SW 1271 (cell line): ENCODE measurements at places on chromosomes 2 and 18.

- no peak for DNase-seq
Measured at GRCh38 chr18:75441896-75442295, 14.4 kb upstream of the SMIM21 start.

DNA sequence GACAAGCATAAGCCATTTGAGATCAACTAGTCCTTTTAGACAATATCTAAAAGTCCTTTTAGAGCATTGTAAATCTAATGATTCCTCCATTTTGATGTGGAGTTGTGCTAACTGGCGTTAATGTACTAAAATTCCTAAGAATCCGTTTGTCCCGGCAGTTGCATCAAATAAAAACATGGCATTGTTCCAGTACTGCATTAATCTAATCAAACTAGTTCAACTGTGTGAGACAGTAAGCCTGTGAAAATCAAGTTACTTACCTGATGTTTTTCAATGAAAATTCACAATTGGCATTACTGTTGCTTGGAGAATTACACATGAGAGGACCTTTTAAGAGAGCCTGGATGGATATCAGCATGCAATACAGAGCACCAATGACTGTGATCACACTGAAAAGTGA lies 13.3 kb downstream of the TM4SF20 start:
- no peak for DNase-seq

DNA sequence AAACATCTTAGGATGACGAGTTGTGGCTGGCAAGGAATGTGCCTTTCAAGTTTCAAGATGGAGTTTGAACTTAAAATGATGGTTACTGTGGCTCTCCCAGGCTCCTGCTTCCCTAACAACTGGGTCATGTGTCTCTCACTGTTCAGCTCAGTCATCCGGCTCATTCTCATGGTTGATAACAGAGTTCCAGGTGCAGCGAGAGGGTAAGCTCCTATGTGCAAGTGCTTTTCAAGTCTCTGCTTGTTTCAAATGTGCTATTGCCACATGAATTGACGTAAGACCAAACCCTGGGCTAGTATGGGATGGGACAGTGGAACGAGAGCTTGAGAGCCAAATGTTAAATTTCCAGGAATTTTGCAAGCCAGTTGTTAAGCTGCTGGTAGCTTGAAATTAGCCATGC lies 19.5 kb upstream of the PUM2 start:
- no peak for DNase-seq

DNA sequence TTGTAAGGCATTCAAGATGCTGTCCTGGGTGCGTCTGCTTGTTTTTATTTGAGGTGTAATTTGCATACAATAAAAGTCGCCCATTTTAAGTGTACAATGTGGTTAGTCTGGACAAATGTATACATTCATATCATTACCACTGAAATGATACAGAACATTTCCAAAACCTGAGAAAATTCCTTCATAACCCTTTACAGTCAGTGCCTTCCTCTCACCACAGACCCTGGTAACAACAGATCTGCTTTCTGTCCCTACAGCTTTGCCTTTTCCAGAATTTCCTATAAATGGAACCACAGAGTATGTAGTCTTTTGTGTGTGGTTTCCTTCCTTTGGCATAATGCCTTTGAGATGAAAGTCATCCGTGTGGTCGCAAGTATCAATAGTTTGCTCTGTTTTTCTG lies 45.8 kb upstream of the NFU1 start:
- no peak for DNase-seq

GRCh38 chr18:59873641-59874040 lies 26.2 kb upstream of the PMAIP1 start:
- DNase-seq: no peak

- no peak for DNase-seq
Measured at GRCh38 chr2:24262421-24262970, 87.6 kb downstream of the FAM228A start.

- DNase-seq: no peak
Measured at GRCh38 chr2:65434592-65435241, 2.3 kb upstream of the SPRED2 start.

DNA sequence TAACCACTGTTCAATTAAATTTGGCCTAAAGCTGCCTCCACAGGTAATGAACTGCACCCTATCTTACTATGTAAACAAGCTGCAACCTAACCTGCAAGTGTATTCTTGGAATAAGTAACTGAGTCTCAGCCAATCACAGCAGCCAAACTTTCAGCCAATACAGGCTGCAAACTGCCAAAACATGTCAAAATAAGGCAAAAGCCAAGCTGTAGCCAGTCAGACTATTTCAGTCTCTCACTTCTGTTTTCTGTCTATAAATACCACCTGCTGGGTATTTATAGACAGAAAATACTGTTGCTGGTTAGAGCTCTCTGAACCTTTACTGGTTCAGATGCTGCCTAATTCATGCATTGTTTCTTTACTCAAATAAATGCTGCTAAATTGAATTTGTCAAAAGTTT lies 14.3 kb downstream of the C2orf76 start:
- DNase-seq: no peak

DNA sequence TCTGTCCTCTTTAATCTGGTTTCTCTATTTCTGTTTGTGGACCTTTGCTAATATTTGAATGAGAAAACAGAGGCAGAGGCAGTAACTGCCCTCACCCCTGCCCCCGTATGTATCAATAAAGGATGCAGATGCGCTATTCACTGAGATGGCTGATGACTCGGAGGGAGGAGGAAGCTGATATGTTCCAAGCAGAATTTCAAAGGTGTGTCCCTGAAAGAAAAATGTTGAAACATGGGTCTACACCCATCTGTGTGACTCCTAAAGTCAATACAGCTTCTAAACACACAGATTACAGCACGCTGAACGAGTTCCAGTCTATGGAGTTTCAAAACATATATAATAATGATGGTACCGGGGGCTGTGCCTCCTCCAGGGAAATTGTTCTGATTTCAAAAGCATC lies 38.8 kb downstream of the EPHA4 start:
- DNase-seq: no peak

- no peak for DNase-seq
Measured at GRCh38 chr2:31666878-31667277, 86.1 kb upstream of the SRD5A2 start.

- no peak for DNase-seq
Measured at GRCh38 chr2:230905448-230906421, 19.3 kb downstream of the GPR55 start.

DNA sequence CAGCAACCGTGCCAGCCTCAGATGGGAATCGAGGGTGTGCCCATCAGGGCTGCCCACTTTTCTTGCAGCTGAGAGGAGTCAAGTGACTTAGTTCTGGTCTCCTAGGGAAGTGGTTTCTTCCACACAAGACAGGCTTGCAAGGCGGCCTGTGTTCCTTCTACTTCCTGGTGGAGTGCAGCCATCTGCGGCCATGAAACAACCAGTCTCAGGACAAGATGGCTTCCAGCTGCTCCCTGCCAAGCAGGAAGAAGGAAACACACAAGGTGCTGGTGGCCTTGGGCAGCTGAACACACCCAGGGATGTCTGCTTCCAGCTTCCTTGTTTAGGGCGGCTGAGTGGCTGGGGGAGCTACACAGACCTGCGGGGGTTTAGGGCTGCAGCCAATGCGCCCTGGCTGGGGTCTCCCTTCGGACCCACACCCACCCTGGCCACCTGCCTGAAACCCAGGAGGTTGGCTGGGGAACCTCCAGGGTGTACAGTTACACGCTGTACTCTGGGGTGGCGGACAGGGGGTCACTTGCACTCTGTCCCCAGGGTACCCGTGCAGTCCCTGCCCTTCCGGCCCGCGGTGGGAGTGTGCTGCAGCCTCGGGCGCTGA lies 34.7 kb downstream of the PTPN18 start:
- DNase-seq: no peak
